ENCODE measurements at places on chromosomes 12 and 14. TPM values are rescaled to one million over a fixed set of nuclear protein-coding genes. Genes with fewer than 3 reads are reported as not detected.

Gene SBNO1
- 21.0 TPM for total RNA-seq

DNA sequence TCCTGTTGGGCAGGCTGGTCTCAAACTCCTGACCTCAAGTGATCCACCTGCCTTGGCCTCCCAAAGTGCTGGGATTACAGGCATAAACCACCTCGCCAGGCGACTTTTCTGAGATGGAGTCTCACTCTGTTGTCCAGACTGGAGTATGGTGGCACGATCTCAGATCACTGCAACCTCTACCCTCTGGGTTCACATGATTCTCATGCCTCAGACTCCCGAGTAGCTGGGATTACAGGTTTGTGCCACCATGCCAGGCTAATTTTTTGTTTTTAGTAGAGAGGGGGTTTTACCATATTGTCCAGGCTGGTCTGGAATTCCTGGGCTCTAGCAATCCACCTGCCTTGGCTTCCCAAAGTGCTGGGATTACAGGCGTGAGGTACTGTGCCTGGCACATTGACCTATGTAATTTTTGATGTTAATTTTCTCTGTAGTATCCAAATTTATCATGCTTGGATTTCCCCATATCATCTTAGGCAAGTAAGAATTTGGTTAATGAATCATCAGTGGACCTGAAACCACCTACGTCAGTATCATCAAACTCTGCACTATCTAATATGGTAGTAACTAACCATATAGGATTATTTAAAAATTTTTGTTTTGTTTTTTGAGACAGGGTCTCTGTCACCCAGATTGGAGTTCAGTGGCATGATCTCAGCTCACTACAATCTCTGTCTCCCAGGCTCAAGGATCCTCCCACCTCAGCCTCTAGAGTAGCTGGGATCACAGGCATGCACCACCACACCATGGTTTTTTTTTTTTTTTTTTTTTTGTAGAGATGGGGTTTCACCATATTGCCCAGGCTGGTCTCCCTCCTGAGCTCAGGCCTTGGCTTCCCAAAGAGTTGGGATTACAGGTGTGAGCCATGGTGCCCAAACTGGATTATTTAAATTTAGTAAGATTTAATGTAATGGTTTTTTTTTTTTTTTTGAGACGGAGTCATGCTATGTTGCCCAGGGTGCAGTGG lies 11.9 kb upstream of the ATP5F1B start:
- H3K27me3 ChIP-seq, result no peaks in the 10 kb centered on the region
- no peak for DNase-seq
- H3K27ac ChIP-seq, result no peak overlapping the region
- no peaks in the 10 kb centered on the region for H3K36me3 ChIP-seq

Gene CCDC196
- not detected for total RNA-seq

GRCh38 chr14:77645520-77646230 lies 29.2 kb upstream of the SPTLC2 start:
- H3K27ac ChIP-seq, result no peak overlapping the region
- no peak overlapping the region for H3K4me3 ChIP-seq
- H3K27me3 ChIP-seq, result no peaks in the 10 kb centered on the region
- H3K4me1 ChIP-seq, result peaks cover 16% of the 10 kb centered on the region
- no peak for DNase-seq

Gene PPFIA2
- total RNA-seq, result 8.9 TPM

DNA sequence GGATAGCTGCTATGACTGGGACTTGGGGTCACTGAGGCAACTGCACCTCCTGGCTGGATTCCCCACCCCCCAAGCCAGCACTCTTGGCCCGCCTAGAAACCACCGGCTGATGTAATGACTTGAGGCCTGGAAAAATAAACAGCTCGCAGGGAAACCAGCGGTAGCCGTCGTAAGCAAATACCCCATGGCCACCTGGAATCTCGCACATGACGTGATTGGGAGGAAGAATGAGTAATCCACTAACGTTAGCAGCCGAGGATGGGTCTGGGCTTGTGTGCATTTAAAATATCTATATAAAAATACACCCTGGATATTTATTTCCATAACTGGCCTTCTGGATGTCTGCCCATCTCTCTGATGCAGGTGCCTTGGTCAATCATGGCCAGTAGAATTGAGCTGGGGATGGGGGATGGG lies 120.1 kb downstream of the SMOC1 start:
- peaks cover 6% of the 10 kb centered on the region for H3K27me3 ChIP-seq
- H3K27ac ChIP-seq, result no peak overlapping the region
- H3K4me3 ChIP-seq, result no peak overlapping the region

Gene TPPP2
- total RNA-seq, result not detected

All from transverse colon (tissue), 4 donors.